ENCODE measurements at places on chromosomes 1 and 21.

DNA sequence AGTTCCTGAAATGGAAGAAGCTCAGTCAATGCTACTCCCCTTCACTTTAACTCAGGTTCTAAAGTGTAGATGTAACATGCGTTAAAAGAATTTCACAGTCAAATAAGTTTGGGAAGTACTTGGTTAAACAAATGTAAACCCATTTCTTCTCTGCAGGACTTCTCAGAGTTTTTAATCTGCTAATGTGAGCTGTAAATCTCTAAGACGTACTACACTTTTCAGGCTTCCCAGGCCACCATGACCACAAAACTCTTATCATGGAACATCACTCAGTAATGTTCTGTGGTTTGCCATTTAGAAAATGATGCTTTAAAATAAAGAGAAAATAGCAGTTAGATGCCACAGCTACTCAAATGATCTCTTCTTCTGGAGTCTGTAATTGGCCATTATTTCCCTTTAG lies 104.3 kb downstream of the HHIPL2 start:
- no peaks in the 10 kb centered on the region for H3K4me1 ChIP-seq
- no peak for DNase-seq
- no peaks in the 10 kb centered on the region for H3K36me3 ChIP-seq

GRCh38 chr1:110211496-110212168 lies 1.5 kb downstream of the KCNC4 start:
- no peaks in the 10 kb centered on the region for H3K36me3 ChIP-seq
- H3K4me3 ChIP-seq = peak overlapping the region; percentile 91
- peaks cover 58% of the 10 kb centered on the region for H3K4me1 ChIP-seq
- DNase-seq = peak; percentile 21
- H3K27me3 ChIP-seq = peaks cover 6% of the 10 kb centered on the region

- no peak overlapping the region for H3K27ac ChIP-seq
- no peaks in the 10 kb centered on the region for H3K36me3 ChIP-seq
- H3K27me3 ChIP-seq = peaks cover 29% of the 10 kb centered on the region
- DNase-seq = no peak
Observed at GRCh38 chr1:162138599-162139181, 69.2 kb downstream of the NOS1AP start.

- no peaks in the 10 kb centered on the region for H3K4me1 ChIP-seq
- H3K4me3 ChIP-seq = no peak overlapping the region
- no peak overlapping the region for H3K27ac ChIP-seq
- no peaks in the 10 kb centered on the region for H3K36me3 ChIP-seq
- H3K27me3 ChIP-seq = no peaks in the 10 kb centered on the region
Observed at GRCh38 chr1:228793032-228793431, 57.8 kb downstream of the RHOU start.

- no peaks in the 10 kb centered on the region for H3K4me1 ChIP-seq
- no peak overlapping the region for H3K27ac ChIP-seq
- no peaks in the 10 kb centered on the region for H3K36me3 ChIP-seq
- no peak for DNase-seq
- peaks cover 12% of the 10 kb centered on the region for H3K27me3 ChIP-seq
- H3K4me3 ChIP-seq = no peak overlapping the region
Observed at GRCh38 chr1:17584539-17584938, 45.0 kb downstream of the ARHGEF10L start.

DNA sequence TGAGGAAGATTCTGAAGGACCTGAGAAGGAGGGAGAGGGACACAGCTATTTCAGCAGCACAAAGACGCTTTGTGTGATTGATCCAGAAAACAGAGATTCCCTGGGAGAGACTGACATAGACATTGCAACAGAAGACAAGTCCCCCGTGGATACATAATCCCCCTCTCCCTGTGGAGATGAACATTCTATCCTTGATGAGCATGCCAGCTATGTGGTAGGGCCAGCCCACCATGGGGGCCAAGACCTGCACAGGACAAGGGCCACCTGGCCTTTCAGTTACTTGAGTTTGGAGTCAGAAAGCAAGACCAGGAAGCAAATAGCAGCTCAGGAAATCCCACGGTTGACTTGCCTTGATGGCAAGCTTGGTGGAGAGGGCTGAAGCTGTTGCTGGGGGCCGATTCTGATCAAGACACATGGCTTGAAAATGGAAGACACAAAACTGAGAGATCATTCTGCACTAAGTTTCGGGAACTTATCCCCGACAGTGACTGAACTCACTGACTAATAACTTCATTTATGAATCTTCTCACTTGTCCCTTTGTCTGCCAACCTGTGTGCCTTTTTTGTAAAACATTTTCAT lies 161.3 kb upstream of the SGIP1 start:
- peak overlapping the region; percentile 93 for H3K27ac ChIP-seq
- no peak for DNase-seq
- H3K27me3 ChIP-seq = no peaks in the 10 kb centered on the region
- peaks cover 61% of the 10 kb centered on the region for H3K4me1 ChIP-seq

DNA sequence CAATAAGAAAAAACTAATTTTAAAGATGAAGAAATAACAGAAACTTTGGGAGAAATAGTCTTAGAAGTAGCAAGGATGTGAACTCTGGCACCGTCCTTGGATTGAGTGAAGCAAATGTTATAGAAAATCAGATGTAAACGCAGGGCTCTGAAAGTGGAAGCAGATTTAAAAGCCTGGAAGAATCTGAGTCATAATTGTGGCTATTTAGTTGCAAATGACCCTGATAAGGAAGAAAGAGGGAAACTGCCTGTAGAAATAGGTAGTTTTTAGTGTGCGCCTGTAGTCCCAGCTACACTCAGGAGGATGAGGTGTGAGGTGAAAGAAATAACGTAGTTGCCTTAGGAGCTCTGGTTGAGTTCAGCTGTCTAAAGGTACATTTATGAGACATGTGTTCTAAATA lies 101.0 kb downstream of the NGF start:
- H3K27ac ChIP-seq = no peak overlapping the region
- DNase-seq = no peak
- no peaks in the 10 kb centered on the region for H3K4me1 ChIP-seq
- H3K27me3 ChIP-seq = peaks cover 4% of the 10 kb centered on the region
- no peaks in the 10 kb centered on the region for H3K36me3 ChIP-seq

DNA sequence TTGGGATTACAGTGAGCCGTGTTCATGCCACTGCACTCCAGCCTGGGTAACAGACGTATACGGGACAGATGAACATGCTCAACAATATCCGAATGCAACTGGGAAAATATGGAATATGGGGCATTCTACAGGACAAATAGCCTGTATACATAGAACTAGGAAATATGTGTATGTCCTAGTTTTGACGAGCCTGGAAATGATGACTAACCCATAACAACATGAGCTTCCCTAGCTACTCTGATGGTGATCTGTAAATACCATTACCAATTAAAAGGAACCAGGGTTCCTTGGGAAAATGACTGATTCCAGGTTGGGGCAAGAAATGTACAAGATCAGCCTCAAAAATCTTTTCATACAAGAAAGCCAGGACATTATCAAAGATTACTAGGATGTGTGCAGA lies 42.8 kb upstream of the ARTN start:
- no peaks in the 10 kb centered on the region for H3K4me1 ChIP-seq
- no peak overlapping the region for H3K4me3 ChIP-seq
- no peak for DNase-seq
- H3K36me3 ChIP-seq = peaks cover 16% of the 10 kb centered on the region
- H3K27me3 ChIP-seq = no peaks in the 10 kb centered on the region
- no peak overlapping the region for H3K27ac ChIP-seq

- no peak overlapping the region for H3K4me3 ChIP-seq
- no peak for DNase-seq
- peaks cover 53% of the 10 kb centered on the region for H3K36me3 ChIP-seq
- H3K27me3 ChIP-seq = no peaks in the 10 kb centered on the region
- H3K27ac ChIP-seq = no peak overlapping the region
Observed at GRCh38 chr1:12405325-12406210, 175.7 kb downstream of the VPS13D start.

DNA sequence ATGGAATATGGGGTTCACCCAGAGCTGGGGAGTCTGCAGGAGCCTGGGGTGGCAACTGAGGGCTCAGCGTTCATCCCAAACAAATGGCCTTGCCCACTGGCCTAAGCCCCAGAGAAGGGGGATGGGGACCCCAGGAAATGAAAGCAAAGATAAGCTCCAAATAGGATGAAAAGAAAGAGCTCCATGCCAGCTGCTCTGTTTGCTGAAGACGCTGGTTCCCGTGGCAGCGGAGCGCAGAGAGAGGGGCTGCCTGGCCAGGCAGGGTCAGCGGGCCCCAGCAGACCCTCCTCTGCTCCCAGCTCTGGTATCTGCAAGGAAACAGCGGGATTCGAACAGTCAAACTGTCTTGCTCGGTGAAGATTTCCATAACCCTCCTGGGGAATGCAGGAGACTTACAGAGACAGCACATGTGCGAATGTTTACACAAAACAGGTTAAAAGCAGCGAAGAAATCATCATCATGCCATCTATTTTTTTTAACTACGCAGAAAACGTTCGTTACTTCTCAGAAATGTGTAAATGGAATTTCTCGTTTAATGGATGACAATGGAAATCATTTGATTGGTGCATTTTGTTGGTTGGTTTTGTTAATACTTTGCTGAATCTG lies 94.4 kb downstream of the PDE9A start:
- no peaks in the 10 kb centered on the region for H3K36me3 ChIP-seq
- H3K27ac ChIP-seq = no peak overlapping the region
- H3K4me1 ChIP-seq = peaks cover 20% of the 10 kb centered on the region
- no peak for DNase-seq
- peaks cover 5% of the 10 kb centered on the region for H3K27me3 ChIP-seq

GRCh38 chr1:25543425-25544242 lies at the start of gene LDLRAP1:
Gene LDLRAP1 (plus strand): TSS chr1:25543606. CDS start chr1:25543699, 93 bp downstream.
- peak; percentile 50 for DNase-seq
- H3K27ac ChIP-seq = peak within 1 kb of the TSS; percentile 62
- no peaks in the 10 kb centered on the region for H3K27me3 ChIP-seq
- peaks cover 15% of the 10 kb centered on the region for H3K4me1 ChIP-seq
- H3K4me3 ChIP-seq = peak within 1 kb of the TSS; percentile 79

DNA sequence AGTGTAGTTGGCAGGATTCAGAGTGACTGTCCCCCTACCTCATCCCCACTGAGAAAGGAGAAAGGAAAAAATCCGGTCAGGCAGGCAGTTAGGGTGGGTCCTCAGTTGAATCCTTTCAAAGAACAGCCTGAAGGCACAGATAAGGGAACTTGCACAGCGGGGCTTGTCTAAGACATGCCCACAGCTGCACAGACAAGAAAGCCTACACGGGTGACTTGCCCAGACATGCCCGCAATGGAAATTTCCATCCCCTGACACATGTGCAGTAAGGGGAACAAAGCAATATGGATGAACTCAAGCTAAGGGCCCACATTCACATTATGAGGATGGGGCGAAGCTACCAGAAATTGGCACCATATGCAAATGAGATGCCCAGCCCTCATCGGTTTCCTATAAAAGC lies 82.5 kb downstream of the DESI2 start:
- H3K4me1 ChIP-seq = peaks cover 28% of the 10 kb centered on the region
- H3K4me3 ChIP-seq = peak overlapping the region; percentile 39
- H3K27me3 ChIP-seq = peaks cover 5% of the 10 kb centered on the region

DNA sequence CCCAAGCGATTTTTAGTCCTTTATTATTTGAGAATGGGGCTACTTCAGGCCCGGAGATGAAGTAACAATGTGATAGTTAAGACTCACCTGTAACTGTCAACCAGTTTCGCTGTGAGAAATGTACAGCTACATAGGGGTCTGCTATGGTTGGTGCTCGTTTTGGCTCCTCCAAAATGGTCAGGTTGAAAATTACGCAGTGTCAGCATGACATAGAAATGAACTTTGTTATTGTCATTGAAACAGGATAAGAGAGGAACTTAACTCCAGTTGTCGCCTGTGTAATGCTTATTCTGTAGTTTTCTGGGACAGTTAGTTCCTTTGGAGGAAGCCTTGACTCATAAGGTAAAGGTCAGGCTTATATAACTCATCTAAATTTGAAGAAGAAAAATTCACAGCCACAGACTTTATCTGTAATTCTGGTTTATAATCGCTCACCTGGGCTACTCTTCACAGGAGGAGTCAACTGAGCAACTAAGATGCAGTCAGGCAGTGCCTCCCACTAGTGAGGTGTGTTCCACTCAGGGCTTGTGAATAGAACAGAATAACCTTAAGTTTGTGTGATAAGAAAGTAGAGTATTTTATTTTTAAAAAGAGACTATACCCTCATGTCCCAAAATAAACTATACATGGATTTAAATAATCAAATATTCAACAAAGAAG lies 130.9 kb downstream of the CD247 start:
- H3K4me1 ChIP-seq = peaks cover 4% of the 10 kb centered on the region
- peaks cover 34% of the 10 kb centered on the region for H3K36me3 ChIP-seq
- no peaks in the 10 kb centered on the region for H3K27me3 ChIP-seq
- H3K4me3 ChIP-seq = no peak overlapping the region
- peak overlapping the region; percentile 59 for H3K27ac ChIP-seq

GRCh38 chr21:43332861-43333297 lies 94.1 kb downstream of the SIK1 start:
- no peak overlapping the region for H3K27ac ChIP-seq
- H3K4me3 ChIP-seq = no peak overlapping the region
- no peak for DNase-seq
- H3K27me3 ChIP-seq = peaks cover 13% of the 10 kb centered on the region
- H3K4me1 ChIP-seq = peaks cover 32% of the 10 kb centered on the region

GRCh38 chr1:232335261-232335660 lies 294.7 kb downstream of the SIPA1L2 start:
- no peak overlapping the region for H3K4me3 ChIP-seq
- H3K4me1 ChIP-seq = no peaks in the 10 kb centered on the region
- DNase-seq = no peak

GRCh38 chr1:94316836-94317789 lies 79.7 kb upstream of the ARHGAP29 start:
- H3K27me3 ChIP-seq = no peaks in the 10 kb centered on the region
- no peaks in the 10 kb centered on the region for H3K36me3 ChIP-seq
- no peak overlapping the region for H3K27ac ChIP-seq
- H3K4me3 ChIP-seq = no peak overlapping the region

- no peak overlapping the region for H3K27ac ChIP-seq
- peaks cover under 1% of the 10 kb centered on the region for H3K4me1 ChIP-seq
- no peaks in the 10 kb centered on the region for H3K36me3 ChIP-seq
- no peak for DNase-seq
Observed at GRCh38 chr1:154398141-154398540, 7.0 kb upstream of the IL6R start.

- peaks cover 20% of the 10 kb centered on the region for H3K36me3 ChIP-seq
- H3K4me3 ChIP-seq = no peak overlapping the region
- H3K4me1 ChIP-seq = peaks cover 4% of the 10 kb centered on the region
Observed at GRCh38 chr1:211761400-211761799, 69.2 kb downstream of the LPGAT1 start.

GRCh38 chr1:15835205-15835740 lies 12.2 kb upstream of the SPEN start:
- H3K27ac ChIP-seq = peak overlapping the region; percentile 99
- H3K4me1 ChIP-seq = peaks cover 15% of the 10 kb centered on the region
- no peak for DNase-seq
- H3K27me3 ChIP-seq = no peaks in the 10 kb centered on the region

GRCh38 chr21:32803651-32804050 lies 32.1 kb upstream of the PAXBP1 start:
- H3K4me1 ChIP-seq = peaks cover 4% of the 10 kb centered on the region
- H3K4me3 ChIP-seq = no peak overlapping the region
- no peaks in the 10 kb centered on the region for H3K27me3 ChIP-seq
- DNase-seq = no peak
- H3K27ac ChIP-seq = no peak overlapping the region
- H3K36me3 ChIP-seq = no peaks in the 10 kb centered on the region
